ENCODE measurements at places on chromosomes 11 and 22.

DNA sequence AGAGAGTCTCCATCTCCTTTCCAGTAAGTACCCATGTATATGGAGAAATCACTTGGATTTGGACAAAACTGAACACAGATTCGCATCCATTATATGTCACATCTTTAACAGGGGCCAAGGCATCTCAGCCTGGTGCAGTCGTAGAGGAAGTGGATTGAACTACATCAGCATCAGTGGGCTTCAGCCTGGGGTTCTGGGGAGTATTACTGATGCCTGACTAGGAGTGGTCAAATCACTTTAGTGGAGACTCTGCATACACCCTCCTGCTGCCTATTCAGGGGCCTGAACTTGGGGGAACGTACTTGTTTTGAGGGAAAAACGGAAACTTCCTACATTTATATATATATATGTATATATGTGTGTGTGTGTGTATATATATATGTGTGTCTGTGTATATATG lies 72.8 kb downstream of the GAB4 start:
- no peak for DNase-seq

DNA sequence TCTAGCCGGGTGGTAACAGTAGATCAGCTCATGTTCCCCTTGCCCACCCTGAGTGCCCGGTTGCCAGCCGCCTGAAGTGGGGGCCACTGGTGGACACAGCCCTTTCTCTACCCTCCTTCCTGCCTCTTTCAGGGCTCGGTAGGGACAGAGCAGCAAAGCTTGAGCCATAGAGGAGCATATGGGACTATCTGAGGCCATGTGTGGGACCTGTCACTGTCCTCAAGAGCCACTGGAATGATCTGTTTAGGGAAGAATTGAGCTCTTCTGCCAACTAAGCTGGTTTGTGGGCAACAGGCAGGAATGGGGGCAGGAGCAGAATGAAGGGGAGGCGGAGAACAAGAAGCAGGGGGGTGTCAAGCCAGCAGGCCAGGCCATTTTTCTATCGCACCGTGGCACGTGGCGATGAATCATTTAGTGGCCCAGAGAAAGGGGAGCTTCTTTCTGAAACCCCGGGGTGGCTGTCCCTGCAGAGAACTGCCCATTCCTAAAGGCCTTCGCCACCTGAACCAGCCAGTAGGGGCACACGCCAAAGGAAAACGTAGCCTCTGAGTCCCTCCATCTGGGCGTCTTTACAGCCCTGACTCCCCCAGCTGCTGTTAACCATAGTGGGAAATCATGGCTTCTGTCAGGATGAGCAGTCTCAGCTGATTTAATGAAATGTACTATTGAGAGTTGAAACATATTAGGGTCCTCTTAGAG lies 8.8 kb downstream of the ASPHD2 start:
- DNase-seq, result no peak

DNA sequence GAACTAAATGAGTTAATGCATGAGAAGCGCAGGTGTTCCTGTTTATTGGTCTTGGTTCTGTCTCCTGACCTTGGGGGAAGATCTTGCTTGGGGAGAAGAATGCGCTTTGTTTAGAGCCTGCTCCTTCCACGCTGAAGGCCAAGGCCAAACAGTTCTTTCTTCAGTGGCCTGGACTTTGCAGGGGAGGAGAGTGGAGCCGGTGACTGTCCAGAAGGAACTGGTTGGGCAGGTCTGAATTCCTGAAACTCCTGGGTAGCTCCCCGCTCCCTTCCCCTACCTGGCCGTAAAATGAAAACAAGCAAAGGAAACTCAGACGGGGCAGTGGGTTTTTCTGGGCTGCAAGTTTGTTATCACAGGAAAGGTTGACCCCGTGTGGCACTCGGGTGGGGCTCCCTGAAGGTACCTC lies 3.6 kb downstream of the ARHGAP8 start:
- DNase-seq, result no peak

GRCh38 chr22:41732096-41732772 lies 32.9 kb downstream of the MEI1 start:
- DNase-seq, result no peak

- DNase-seq, result no peak
These were observed 69.3 kb upstream of the WNT7B start for GRCh38 chr22:46046299-46046685.

DNA sequence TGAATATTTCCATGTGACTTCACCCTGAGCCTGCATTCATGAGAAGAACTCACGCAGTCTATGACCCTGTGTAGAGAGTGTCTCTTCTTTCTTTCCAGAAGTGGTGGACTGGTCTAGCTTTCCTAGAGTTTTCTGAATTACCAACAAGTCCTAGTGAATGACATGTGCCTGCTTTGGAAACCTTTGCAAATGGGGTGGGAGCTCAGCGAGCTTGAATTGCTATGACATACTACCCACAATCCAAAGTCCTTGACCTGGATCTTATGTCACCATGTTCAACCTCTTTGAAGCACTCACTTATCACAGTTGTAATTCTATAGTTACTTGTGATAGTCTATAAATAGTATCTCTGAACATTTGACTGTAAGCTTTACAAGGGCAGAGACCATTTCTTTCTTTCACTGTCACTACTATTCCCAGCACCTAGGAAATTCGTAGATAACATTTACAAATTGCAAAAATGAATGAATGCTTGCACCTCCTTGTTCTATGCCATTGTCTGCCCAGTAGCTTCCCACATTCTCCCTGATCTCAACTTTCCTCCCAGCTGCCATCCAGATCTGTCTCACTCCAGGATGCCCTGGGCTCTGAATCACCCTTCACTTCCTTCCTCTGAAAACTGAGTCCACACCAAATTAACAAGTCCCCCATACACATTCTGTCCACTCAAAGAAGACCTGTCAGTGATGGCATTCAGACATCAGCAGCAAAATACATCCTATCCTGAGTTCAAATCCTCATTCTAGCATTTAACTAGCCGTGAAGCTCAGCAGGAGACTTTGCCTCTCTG lies 201.9 kb upstream of the SESN3 start:
- DNase-seq, result no peak

- DNase-seq, result no peak
These were observed 1.9 kb downstream of the C11orf71 start for GRCh38 chr11:114398303-114398920.

- no peak for DNase-seq
These were observed 5.8 kb upstream of the HBE1 start for GRCh38 chr11:5275369-5276110.

- no peak for DNase-seq
These were observed 42.6 kb upstream of the MPEG1 start for GRCh38 chr11:59255281-59255680.
